ENCODE measurements at places on chromosomes 12 and 14. TPM values are rescaled to one million over a fixed set of nuclear protein-coding genes. Genes with fewer than 3 reads are reported as not detected.

RAD51AP1 gene
- polyA plus RNA-seq: 0.57 TPM

HIP1R gene
- 70.9 TPM for polyA plus RNA-seq

THTPA gene
- 26.5 TPM for polyA plus RNA-seq

NKX2-8 gene
- not detected for polyA plus RNA-seq

PLEKHD1 gene
- 0.20 TPM for polyA plus RNA-seq

ADAM21 gene
- 0.40 TPM for polyA plus RNA-seq

GLIPR1L1 gene
- polyA plus RNA-seq: not detected

TEAD4 gene
- polyA plus RNA-seq: 5.6 TPM

RIPK3 gene
- polyA plus RNA-seq: 4.6 TPM

SERPINA6 gene
- polyA plus RNA-seq: not detected

FERMT2 gene
- polyA plus RNA-seq: 22.8 TPM

DNA sequence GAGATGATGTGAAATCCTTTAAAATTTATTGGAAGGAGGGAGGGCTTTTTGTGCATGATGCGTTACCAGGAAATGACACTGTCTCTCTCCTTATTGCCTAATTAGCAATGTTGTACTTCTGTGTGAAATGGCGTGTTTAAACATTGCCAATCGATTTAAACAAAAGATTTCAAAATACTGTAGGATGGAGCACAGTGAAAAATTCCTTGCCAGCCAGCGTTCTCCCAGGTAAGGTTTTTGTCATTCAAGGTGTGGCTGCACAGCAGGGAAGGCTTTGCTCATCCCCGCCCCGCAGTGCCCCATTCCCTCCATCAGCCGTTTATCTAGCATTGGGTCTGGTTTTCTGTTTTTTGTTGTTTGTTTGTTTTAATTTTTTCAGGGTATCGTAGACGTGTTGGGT is 137.3 kb downstream of the CACNA1C start:
- no peak for DNase-seq

DNA sequence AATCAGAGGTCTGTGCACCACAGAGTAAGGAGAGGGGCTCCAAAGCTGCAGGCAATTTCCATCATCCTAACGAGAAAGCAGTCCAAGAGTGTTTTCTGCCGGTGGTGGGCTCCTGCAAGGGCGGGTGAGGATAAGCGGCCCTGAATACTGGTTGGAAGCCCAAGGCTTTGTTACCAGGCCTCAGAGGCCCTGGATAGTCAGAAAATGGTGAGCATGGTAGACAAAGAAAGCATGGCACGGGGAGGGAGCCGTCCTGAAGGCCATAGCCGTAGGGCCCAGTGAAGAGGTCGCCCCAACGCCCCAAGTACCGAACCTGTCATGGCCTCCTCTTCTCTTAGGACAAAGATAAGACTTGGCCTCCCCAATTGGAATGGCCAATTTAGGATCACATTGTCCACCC is 306.6 kb upstream of the FKBP4 start:
- DNase-seq: no peak

GRCh38 chr12:107385509-107385908 is 292.2 kb upstream of the CRY1 start:
- peak; percentile 53 for DNase-seq

DNA sequence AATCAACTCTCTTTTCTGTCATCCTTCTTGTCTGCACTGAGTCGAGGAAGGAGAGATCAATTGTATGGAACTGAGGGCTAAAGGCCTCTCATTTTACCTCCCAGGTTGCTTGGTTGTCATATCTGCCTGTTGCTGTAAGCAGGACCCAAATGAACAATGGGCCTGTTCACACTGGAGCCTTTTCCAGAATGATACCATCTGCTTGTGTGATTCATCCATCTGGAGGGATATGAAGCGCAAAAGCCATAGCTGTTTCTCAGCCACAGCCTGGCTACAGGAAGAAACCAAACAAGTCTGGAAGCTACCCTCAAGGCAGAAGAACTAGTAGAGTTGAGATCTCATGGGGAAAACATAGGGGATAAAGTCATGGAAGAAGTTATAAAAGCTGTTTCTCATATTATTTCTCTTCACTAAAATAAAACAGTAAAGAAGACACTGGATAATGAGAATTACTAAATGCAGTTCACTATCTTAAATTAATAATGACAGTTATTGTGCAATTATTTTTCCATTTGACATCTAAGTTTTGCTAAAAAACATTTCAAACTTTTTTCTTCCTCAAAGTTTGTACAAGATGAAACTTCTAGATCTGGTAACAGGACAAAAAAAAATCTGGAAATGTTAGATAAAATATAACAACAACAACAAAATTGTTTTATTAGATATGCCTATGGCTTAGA is 106.3 kb downstream of the SPTSSA start:
- peak; percentile 30 for DNase-seq

- peak; percentile 96 for DNase-seq
Measured at GRCh38 chr12:124927201-124928094, 13.0 kb upstream of the UBC start.

DNA sequence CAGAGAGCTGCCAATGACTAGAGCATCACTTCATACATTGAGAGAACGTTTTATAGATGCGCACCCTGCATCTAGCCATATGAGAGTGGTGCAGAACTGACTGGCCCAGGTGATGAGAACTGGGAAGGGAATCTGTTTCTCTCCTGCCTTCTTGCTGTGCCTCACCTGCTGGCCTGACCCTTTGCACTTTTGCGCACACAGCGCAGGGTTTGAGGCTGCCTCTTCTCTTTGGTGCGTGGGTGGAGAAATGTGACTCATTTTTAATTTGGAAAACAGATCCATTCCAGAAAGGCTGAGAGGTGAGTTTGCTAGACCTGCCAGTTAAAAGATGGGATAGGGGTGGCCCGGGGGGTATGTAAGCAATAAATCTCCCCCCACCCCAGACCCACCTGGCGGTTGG is 453 bp upstream of the ESRRB start:
- no peak for DNase-seq

- DNase-seq: no peak
Measured at GRCh38 chr12:59067083-59067482, 146.8 kb upstream of the LRIG3 start.

- DNase-seq: no peak
Measured at GRCh38 chr12:98574110-98574509, 19.4 kb upstream of the SLC25A3 start.

DNA sequence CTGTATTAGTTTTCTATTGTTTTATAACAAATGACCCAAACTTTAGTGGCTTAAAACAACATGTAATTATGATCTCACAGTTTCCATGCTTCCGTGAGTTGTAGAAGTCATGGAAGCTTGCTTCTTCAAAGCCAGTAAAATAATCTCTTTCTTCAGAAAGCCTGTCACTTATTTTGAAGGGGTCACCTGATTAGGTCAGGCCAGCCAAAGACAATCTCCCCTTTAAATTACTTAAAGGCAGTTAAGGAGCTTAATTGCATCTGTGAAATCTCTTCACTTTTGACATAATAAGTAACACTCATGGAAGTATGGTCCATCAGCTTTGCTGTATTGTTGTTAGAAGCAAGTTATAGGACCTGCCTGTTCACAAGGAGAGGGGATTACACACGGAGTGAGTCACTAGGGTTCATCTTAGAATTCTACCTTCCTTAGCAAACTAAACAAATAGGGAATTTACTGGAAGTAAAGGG is 89.8 kb downstream of the FAR2 start:
- DNase-seq: no peak

DNA sequence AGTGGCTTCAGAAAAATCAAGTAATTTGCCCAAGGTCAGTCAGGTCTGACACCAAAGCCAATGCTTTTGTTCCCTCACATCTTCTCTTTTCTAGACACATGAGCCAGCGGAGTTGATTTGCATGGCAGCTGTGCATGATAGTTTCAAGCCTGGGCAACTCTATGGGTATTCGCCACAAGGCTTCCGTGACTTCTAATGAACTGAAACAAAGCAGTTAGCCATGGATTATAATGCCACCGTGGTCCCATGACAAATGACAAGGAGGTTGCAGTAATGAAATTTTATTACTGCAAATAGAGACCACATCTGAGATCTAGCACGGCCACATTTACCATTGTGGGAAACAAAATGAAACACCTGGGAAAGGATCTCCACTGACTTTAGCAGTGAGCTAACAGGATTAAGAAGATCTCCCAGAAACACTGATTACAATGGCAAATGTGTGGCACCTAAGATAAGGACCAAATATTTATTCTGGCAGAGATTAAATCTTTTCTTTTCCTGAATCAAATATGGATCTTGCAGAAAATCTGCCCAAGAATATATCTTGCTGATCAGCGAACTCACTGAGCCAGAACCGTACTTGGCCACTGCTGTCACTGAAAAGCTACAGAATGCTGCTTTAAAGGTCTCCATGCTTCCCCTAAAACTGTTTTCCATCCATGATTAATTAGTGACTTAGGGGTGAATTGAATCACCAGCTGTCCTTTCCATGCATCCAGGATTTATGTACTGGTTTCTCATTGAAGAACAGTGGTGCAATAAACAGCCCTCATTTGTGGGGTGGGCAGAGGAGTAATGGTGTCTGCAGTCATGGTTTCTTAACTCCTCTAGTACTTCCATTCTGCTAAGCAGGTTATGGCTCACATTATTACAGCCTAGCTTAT is 551.0 kb downstream of the DIO2 start:
- no peak for DNase-seq

DNA sequence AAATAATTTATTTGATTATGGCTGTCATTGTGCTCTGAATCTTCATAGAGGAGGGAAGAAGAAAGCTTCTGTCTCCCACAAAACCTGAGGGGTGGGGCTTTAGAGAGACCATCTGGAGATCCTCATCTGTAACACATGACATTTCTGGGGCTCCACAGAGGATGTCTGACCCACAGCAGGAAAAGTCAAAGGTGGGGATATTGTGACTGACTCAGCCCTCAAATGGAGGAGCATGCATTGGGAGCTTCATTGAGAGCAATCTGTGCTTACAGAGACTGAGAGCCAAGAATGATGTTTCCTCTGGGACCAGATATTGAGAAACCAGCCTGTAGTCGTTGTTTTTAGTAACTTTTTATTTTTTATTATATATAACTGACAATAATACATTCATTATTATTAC is 158.7 kb downstream of the SYT1 start:
- DNase-seq: no peak

- DNase-seq: peak; percentile 43
Measured at GRCh38 chr12:49296034-49296835, 1.3 kb downstream of the PRPH start.

- DNase-seq: no peak
Measured at GRCh38 chr14:28381656-28382055, 384.9 kb upstream of the FOXG1 start.

- DNase-seq: no peak
Measured at GRCh38 chr12:49698619-49699545, 8.3 kb downstream of the FMNL3 start.

DNA sequence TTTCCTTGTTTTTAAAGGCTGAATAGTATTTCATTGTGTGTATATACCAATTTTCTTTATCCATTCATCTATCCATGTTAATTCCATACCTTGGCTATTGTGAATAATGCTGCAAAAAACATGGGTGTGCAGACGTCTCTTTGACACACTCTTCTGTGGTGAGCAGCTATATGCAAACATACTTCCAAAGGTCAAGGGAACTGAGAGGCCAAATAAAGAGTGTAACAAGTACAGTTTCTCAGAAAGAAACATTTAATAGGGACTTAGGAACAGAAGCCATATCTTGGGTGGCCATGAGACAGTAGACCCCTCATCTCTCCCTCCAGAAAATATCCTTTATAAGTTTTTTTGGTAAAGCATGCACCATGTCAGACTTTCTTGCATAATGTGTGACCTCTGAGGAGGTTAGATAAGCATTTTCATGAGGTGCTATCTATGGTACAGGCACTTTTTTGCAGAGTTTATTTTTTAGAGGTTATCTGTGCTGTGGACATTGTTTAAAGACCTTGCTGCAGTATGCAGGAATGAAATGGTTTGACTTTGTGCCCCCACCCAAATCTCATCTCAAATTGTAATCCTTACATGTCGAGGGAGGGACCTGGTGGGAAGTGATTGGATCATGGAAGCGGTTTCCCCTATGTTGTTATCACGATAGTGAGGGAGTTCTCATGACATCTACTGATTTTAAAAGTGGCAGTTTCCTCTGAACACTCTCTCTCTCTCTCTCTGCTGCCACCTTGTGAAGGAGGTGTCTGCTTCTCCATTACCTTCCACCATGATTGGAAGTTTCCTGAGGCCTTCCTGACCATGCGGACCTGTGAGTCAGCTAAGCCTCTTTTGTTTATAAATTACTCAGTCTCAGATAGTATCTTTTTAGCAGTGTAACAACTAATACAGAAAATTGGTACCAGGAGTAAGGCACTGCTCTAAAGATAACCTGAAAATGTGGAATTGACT is 1202.3 kb downstream of the GALC start:
- no peak for DNase-seq

DNA sequence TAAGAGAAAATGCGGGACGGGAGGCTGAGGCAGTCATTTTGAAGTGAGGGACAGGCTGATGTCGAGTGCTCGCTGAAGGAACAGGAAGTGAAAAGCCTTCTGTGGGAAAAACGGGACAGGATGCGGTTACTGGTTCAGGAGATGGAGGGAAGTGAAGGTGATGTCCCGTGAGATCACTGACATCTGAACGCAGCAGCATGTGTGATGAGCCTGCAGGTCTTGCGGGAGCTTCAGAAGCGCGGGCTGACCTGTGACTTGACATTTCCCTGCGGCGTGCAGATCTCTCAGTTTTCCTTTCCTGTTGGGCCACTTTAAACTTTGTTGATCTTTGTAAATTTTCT is 77.8 kb downstream of the DDX51 start:
- DNase-seq: no peak

DNA sequence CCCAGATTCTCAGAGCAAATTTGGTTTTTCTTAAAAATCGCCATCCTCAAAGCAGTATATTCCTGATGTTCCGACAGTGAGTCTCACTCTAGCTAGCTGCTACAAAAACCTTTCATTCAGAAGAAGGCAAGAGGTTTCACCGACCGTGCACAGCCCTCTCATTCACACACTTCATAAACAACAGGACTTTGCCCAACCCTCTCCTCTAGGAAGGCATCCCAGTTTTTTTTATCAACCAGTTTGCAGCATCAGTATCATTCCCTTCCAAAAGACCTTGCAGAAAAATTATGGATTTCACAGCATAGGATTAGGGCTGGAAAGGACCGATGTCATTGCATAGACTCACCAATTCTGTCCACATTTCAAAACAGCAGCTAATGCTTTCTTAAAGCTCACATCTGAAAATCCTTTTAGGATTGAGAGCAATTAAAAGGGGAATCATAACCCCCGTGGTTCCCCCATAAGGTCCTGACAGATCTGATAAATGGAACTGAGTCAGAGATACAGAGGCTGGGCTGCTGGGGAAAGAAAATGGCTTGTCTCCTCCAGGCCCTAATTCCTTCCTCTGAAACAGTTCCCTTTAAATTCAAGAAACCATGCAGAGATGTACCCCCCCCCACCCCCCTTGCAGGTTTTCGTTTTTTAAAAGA is 597 bp downstream of the SVOP start:
- no peak for DNase-seq
